ENCODE measurements at places on chromosomes 11 and 22. TPM values are rescaled to one million over a fixed set of nuclear protein-coding genes. Genes with fewer than 3 reads are reported as not detected.

DNA sequence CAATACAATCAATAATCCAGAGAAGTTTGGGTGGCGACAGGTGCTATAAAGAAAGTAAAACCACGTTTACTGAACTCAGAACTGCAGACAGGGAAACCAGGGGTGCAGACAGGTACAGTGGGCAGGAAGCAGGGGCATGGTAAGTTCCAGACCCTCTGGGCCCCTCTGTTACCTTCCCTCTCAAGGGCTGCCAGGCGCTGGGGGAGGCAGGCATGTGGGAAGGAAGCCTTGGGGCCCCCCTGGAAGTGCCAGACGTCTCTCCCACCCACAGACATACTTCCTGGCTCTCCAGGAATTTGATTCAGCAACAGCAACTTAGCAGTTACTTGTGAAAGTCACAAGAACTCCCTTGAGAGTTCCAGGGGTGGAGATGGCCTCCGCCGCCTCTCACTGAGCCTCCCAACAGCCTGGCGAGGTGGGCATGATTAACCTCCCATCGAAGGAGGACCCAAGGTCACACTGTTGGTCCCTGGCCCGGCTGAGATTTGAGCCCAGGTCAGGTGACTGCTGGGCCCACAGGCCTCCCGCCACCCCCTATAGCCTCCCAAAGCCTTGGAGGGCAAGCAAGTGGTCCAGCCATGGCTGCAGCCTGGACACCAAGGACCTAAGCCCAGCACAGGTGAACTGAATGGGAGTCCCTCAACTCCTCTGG is 14.1 kb upstream of the TSKU start:
- DNase-seq, result peak; percentile 51

DNA sequence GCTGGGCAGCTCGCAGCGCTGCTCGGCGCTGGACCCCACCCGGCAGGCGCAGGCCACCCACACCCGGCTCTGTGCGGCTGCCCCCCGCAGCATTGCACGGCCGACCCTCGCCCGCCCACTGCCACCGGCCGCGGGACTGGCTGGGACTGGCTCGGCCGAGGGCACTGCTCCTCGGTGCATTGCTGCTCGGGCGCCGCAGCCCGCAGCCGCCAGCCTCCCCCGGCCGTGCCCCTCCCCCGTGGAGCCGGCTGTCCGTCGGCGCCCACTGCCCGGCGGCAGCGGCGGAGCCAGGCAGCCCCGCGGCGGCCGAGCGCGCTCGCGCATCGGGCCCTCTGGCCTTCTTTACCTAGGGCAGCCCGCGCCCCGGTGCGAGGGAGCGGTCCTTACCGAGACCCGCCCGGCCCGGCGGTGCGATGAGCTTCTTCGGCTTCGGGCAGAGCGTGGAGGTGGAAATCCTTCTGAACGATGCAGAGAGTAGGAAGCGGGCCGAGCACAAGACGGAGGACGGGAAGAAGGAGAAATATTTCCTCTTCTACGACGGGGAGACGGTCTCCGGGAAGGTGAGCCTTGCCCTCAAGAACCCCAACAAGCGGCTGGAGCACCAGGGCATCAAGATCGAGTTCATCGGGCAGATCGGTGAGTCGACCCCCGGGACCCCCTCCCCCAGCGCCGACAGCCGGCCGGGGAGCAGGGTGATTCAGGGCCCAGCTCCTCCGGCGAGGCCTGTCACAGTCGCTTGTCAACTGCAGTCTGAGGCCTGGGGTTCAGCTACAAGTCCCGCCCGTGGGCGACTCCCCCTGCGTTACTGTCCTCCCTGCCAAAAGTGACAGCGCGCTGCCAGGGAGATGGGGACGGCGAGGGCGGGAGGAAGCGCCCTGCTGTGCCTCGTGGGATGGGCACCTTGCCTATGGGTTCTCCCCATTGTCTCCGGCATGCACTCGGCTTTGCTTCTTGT is 516 bp downstream of the VPS26B start:
- DNase-seq, result peak; percentile 35

DNA sequence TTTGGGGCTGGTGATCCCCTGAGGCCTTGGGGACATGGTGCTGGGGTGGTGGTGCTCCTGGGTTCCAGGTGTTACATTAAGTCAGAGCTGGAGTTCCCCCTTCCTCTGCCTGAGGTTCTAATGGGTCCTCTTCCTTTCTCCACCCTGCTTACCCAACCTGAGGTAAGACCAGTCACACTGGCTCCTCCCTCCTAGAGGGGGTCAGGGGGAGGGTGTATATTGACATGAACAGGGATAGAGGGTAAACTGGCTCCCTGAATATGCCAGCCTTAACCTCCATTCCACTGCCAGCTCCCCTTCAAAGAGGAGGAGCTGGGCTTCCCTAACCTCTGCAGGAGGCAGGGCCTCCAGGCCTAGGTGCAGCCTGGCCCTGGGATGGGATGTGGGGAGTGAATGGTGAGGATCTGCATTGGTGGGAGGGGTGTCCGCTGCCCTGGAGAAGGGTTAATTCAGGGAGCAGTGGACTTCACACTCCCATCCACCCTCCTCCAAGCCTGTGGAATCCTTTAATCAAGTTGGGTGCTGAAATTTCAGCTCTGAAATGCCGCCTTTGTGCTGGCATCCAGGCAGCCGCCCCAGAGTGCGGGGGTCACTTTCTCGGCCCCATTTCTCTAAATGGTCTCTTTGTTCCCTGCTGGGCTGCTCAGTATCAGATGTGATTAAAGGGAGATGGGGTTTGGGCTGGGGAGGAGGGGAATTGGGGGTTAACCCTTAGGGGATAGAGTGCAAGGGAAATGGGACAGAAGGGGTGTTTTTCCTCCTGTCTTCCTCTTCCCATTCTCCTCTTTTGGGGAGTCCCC is 15.2 kb downstream of the POLR2F start:
- no peak for DNase-seq

DNA sequence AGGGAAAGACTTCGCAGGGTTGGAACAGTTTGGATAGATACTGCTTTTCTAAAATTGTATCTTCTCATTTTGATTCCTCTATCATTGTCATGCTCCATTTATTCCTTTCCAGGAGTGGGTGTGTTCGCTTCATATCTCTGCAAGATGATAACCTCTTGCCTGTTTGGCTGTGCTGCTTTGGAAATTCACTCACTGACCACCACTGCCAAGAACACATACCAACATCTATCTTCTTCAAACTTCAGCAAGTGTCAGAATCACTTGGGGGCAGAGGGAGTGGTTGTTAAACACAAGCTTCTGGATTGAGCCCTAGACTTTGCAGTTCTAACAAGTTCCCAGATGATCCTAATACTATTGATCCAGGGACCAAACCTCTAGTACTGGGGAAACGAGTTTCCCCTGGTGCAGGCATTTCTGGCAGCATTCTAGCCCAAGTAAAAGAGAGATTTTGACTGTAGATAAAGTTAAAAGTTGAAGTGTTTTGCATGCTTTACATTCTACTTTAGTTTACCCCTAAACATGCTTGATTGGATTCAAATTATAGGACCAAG is 11.5 kb upstream of the DKK3 start:
- DNase-seq, result no peak

- no peak for DNase-seq
These were observed 21.3 kb downstream of the IFITM10 start for GRCh38 chr11:1728931-1729691.

DNA sequence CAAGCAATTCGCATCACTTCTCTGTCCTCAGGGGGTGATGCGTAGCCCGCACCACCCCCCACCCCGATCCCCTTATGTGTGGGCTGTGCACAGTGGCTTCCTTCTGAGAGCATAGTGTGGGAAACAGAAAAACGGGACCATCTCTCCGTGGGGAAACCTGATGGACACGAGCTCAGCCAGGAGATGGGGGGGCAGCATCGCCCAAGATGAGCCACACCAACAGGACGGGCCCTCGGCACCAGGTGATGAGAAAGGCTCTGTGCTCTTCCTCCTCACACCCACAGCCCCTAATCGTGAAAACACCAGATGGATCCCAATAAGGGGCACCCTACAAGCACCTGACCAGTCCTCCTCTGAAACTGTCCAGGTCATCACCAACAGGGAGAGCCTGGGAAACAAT is 153.6 kb downstream of the SHANK2 start:
- DNase-seq, result no peak

- peak; percentile 29 for DNase-seq
These were observed 180.4 kb upstream of the B3GAT1 start for GRCh38 chr11:134592391-134592990.

GRCh38 chr11:122071709-122072202 is 44.3 kb downstream of the BLID start:
- DNase-seq, result no peak

GRCh38 chr11:133865466-133865865 is 20.2 kb upstream of the SPATA19 start:
- no peak for DNase-seq

The SMC1B gene
- total RNA-seq, result not detected

The SVIP gene
- 2.6 TPM for total RNA-seq

The SMTNL1 gene
- total RNA-seq, result not detected

The PMM1 gene
- total RNA-seq, result 21.6 TPM

The OR52H1 gene
- 0.86 TPM for total RNA-seq

The TRIM6 gene
- total RNA-seq, result 6.5 TPM

Measured in fibroblast of villous mesenchyme (primary cell).